ENCODE measurements at places on chromosomes 5 and 9.

- H3K4me1 ChIP-seq = no peaks in the 10 kb centered on the region
- DNase-seq = no peak
- H3K4me3 ChIP-seq = no peak overlapping the region
Observed at GRCh38 chr9:117120061-117120460, 294.8 kb downstream of the ASTN2 start.

DNA sequence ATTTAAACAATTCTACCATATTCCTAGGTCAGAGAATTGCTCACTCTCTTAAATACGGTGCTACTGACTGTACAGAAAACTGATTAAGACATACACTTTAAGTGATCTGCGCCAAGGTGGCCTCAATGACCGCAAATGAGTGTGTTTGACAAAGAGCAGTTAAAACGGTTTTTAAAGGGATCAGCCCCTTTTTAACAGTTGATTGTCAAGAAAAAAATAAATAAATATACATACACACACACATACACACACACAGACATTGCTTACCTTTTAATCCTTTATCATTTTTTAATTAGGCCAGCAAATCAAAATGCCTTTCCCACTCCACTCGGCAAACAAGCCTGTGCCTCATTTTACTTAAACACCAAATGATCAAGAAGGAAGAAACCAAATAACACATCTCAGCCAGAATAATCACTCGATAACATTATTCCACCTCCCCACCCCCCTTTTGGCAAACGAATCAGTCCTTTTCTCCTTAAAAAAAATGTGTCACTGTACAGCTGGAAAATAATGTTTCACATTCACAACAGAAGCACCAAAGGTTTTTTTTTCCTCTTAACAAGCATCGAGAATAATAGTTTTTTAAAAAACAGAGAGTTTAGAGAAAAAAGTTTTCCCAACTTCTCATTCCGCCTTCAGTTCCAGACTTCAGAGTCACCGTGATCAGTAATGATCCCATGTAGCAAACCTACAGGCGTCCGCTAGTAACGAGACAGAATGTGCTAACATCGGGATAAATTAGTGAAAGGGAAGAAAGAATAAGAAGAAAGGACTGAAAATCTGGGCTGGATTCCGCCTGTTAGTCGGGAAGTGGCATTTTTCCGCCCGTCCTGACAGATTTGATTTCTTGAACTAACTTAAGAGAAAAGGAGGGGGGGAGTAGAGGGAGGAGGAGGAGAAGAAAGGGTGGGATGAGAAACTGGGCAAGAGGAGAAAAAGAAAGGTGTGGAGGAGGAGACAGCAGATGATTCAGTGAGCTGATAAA, at the start of gene ZNF608:
Gene ZNF608, minus strand, starts transcription at position 712 of the 988 bp plus-strand sequence. CDS start 1,650 bp downstream, outside the sequence.
- H3K4me3 ChIP-seq = no peak within 1 kb of the TSS
- no peaks in the 10 kb centered on the region for H3K27me3 ChIP-seq
- DNase-seq = no peak
- no peaks in the 10 kb centered on the region for H3K4me1 ChIP-seq
- H3K27ac ChIP-seq = no peak within 1 kb of the TSS
- no peaks in the 10 kb centered on the region for H3K36me3 ChIP-seq

DNA sequence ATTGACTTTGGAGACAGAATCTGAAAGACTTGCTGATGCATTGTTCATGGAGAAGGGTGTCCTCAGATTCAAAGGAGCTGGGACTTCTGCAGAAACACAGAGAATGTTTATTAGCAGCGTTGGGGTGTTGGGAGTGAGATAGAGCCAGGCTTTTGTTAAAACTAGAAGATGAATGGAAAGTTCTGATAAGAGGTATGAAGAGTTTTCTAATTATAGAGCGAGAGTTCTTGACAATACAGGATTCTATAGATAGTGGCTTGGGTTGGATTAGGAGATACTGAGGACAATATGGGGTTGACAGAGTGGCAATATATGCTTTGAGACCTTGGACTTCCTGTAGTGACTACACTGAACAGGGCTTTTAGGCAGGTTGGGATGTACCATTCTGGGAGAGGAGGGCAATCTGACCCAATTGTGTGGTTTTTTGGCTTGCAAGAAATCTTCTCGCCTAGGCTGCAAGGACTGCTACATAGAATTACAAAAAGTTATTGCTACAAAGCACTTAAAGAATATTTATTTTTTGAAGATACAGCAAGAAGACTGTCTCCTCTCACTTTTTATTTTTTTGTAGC, 83.1 kb downstream of the FER start:
- DNase-seq = no peak
- H3K36me3 ChIP-seq = no peaks in the 10 kb centered on the region
- H3K27ac ChIP-seq = no peak overlapping the region
- H3K27me3 ChIP-seq = no peaks in the 10 kb centered on the region

DNA sequence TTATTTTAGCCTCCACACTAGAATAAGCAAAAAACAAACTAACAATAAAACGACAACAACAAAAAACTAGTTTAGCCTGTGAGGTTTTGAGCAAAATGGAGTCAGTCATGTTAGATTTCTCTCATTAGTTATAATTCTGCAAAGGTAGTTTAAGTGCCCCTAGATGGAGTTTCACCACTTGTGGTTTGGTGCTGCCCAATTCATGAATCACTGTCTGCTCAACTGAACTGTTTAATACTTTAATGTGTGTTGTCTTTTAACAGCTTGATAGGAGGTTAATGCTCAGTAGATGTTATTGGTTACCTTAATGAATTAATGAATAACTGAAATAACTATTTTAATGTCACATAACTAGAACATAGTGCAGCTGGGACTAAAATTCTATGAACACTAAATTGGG, 3.5 kb upstream of the PLAA start:
- H3K4me3 ChIP-seq = no peak overlapping the region
- no peaks in the 10 kb centered on the region for H3K27me3 ChIP-seq
- H3K27ac ChIP-seq = no peak overlapping the region
- H3K4me1 ChIP-seq = peaks cover 14% of the 10 kb centered on the region

GRCh38 chr5:17989036-17989435, 354.8 kb downstream of the TAF11L14 start:
- H3K27me3 ChIP-seq = no peaks in the 10 kb centered on the region
- H3K4me1 ChIP-seq = no peaks in the 10 kb centered on the region
- no peak for DNase-seq
- no peak overlapping the region for H3K4me3 ChIP-seq
- H3K36me3 ChIP-seq = no peaks in the 10 kb centered on the region

DNA sequence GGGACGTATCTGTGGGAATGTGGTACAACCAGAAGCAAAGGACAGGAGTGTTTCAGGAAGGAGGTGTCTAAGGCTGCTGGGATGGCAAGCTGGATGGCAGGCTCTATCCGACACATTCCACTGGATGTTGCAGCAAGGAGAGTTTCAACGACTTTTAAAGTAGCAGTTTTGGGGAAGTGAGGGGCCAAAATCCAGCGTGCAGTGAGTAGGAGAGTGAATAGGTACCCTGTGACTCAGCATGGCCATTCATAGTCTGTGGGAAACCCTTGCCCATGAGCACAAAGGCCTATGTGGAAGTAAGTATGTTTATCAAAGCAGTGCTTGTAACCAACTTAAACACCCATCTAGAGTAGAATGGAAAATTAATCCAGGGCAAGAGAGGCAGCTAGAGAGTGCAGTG, 664.7 kb downstream of the ACTL7B start:
- no peaks in the 10 kb centered on the region for H3K4me1 ChIP-seq
- H3K27me3 ChIP-seq = no peaks in the 10 kb centered on the region
- H3K27ac ChIP-seq = no peak overlapping the region
- H3K36me3 ChIP-seq = no peaks in the 10 kb centered on the region
- H3K4me3 ChIP-seq = no peak overlapping the region

GRCh38 chr9:126947529-126947928, 32.9 kb downstream of the RALGPS1 start:
- H3K27me3 ChIP-seq = no peaks in the 10 kb centered on the region
- DNase-seq = peak; percentile 4
- H3K4me1 ChIP-seq = no peaks in the 10 kb centered on the region
- no peaks in the 10 kb centered on the region for H3K36me3 ChIP-seq

DNA sequence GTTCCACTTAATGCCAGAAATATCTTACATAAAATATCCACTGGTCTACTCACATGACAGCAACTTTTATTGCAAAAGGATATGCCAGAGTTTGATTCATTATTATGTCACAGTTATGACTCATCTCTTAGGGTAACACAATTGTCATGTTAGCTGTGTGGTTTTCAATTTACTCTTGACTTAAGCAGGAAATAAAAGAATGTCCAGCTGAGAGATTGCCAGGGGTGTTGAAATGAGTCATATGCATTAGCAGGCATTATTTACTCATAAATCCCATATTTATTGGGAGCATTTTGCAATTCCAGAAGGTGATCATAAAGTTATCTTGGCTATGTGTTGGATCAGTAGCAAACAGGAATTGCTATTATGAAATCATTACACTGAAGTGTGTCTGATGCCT, 1164.6 kb upstream of the CDH18 start:
- H3K27me3 ChIP-seq = no peaks in the 10 kb centered on the region
- H3K36me3 ChIP-seq = no peaks in the 10 kb centered on the region
- no peak overlapping the region for H3K4me3 ChIP-seq
- no peaks in the 10 kb centered on the region for H3K4me1 ChIP-seq
- no peak overlapping the region for H3K27ac ChIP-seq

DNA sequence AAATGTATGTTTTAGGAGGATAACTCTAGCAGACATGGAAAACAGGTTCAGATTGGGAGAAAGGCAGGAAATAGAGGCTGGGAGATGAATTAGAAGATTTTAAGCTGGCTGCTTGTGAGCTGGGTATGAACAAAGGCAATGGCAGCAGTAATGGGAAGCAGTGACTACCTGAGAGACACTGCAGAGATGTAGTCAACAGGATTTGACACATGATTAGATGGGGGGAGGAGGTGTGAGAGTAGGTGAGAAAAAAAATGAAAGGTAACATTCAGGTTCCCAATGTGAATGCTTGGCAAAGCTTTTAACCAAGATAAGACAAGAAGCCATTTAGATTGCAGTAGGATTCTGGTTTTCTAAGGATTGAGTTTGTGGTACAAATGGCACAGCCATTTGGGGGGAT, 22.8 kb upstream of the IFNE start:
- no peaks in the 10 kb centered on the region for H3K27me3 ChIP-seq
- no peak overlapping the region for H3K4me3 ChIP-seq
- no peaks in the 10 kb centered on the region for H3K36me3 ChIP-seq
- no peak overlapping the region for H3K27ac ChIP-seq
- DNase-seq = no peak

DNA sequence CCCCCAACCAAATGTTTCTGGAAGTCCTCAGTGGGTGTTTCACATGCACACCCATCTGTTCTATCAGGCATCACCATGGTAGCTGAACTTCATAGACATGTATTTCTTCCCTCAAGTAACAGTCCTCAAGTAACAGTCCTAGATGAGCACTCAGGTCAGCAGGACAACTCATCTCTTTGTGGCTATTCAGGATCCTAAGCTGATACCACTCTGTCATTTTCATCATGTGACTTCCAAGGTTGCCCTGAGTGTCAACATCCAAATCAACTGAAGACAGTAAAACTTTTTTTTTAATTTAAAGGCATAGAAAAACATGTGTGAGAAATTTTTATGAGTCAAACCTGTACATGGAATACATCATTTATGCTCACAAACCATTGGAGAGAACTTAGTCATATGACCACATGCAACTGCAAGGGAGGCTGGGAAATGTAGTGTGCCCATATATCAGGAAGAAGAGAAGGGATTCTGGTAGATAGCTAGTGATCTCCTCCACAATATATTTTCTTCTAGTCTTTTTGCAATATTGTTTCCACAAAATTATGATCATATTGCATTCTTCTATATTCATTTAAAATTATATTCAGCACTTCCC, 64.2 kb upstream of the FST start:
- DNase-seq = no peak
- no peaks in the 10 kb centered on the region for H3K36me3 ChIP-seq
- H3K4me3 ChIP-seq = no peak overlapping the region
- H3K27ac ChIP-seq = no peak overlapping the region

GRCh38 chr9:127926906-127927200, 3.7 kb downstream of the PIP5KL1 start:
- peak overlapping the region; percentile 53 for H3K4me3 ChIP-seq
- peak overlapping the region; percentile 42 for H3K27ac ChIP-seq
- no peak for DNase-seq
- H3K36me3 ChIP-seq = no peaks in the 10 kb centered on the region

- no peaks in the 10 kb centered on the region for H3K36me3 ChIP-seq
- no peak overlapping the region for H3K27ac ChIP-seq
Observed at GRCh38 chr5:72040513-72040912, 66.8 kb upstream of the MAP1B start.
